ENCODE measurements at places on chromosomes 3 and 15.

DNA sequence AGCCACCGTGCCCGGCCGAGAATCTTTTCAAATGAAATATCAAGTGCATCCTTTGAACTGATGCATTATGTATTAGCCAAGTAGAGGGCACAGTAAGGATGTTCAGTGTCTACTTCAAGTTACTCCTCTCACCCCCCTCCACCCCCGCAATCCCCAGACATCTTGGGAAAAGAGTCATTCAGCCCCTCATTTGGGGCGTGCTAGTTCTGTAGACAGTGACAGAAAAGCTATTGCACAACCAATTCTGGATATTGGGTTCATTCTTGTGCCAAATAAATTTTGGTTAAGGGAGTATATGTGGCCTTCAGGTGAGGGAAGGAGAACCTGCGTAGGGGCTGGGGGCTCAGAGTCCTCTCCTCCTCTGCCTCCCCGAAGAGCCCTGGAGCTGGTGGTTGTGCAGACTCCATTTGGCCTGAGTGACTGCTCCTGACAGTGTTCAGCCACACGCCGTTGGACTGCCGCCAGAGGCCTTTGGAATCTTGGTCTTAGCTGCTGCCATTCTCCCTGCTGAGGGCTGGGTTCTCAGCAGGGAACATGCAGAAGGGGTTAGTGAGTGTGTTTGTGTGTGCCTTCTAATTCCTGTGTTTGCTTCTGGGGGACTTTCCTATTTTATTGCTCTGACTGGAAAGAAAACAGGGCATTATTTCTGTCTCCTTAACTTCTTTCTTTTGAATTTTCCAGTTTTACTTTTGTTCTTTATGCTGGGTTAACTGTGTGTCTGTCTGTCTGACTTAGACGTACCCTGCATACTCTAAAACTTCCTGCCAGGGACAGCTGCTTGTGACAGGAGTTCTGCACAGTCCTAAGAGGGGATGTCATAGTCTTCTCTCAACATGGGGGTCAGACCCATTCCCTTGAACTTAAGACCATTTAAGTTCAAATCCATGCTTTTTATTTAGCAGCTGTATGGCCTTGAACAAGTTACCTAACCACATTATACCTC lies 21.0 kb downstream of the RARB start:
- peak; percentile 61 for DNase-seq

DNA sequence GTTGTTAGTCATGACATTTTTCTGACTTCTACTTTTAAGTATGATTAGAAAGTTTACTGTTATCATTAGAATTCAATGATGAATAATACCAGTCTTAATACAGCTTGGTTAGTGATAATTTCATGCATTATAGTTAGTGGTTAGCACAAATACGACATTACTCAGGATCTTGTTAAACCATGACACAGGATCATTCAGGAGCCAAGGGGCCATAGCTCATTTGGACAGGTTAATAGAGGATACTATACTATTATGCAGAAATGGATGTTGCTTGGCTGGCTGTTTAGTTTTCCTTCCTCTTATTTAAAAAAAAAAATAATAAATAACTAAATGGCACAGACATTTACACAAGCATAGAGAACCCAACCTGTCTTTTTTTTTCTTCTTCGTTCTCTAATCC lies 55.5 kb downstream of the NSUN3 start:
- DNase-seq, result no peak

- no peak for DNase-seq
Observed at GRCh38 chr15:88019656-88020055, 236.9 kb downstream of the NTRK3 start.

DNA sequence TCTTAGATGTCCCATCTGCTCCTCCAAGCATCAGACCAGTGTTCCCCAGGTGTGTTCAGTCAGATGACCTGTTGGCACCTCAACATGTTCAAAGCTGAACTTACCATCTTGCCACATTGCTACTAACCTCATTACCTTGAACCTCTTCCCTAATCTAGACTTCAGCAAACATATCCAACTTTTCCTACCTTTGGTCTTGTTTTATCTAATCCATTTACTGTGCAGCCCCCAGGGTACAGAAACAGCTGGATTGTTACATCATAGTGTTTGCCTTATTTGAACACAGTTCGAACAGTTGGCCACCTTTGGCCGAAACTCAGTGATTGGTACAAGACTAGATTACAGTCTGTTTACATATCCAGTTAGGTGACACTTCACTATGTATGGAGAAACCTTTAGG lies 36.1 kb upstream of the MCF2L2 start:
- DNase-seq, result no peak

- DNase-seq, result peak; percentile 95
Observed at GRCh38 chr3:172749230-172749965, 1.1 kb upstream of the ECT2 start.

Measured in EL (cell line).